ENCODE measurements at places on chromosomes 5 and 9.

DNA sequence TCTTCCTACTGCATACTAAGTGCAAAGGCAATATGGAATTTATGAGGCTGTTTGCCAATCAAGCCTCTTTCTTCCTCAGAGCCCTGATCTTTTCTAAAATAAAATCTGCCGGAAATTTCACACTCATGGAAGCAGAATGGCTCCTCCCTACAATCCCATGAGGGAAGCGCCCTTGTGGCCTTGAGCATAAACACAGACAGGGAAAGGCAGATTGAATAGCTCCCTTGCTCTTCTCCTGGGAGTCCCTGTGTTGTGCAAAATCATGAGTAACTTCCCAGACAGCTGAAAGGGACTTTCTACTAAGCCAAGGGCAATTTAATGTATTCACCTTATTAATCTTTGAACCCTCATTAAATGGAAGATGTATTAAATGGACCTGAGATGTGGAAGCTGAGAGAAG, 226.1 kb upstream of the PIK3R1 start:
- DNase-seq, result no peak

- DNase-seq, result no peak
These were observed 152.4 kb downstream of the ACTL7B start for GRCh38 chr9:108703429-108703828.

DNA sequence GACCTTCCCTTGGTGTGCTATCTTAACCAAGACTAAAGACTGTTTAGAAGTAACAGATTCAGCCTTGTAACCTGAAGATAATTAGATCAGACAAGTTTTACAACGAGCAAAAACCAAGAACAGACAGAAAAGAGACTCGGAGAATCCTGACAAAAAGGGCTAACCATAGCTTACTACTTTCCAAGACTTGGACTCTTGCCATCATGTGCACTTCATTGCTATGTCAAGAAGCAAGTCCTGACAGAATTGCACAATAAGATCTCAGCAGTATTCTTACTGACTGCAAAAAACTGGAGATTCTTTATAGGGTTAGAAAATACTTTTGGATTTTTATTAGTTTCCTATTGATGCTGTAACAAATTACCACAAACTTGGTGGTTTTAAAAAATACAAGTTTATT, 1539.0 kb upstream of the NUDT12 start:
- no peak for DNase-seq

- DNase-seq, result peak; percentile 71
These were observed 69.8 kb downstream of the KDM4C start for GRCh38 chr9:6827439-6828145.

DNA sequence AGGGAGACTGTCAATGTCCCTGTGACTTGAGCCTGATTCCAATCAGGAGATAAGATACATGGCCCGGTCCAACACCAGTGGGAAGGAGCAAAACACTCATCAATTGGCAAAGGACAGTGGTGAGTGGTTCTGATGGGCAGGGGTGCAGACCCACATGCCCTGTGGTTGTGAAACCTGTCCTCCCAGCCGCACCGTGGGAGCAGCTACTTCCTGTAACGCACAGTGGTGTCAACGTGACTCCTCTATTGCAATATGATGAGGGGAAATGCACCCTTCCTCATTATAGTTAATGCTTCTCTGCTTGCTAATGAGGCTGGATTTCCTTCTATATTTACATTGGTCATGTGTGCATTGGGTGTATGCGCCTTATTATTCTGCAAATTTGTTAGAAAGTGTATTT, 223.0 kb downstream of the IRX1 start:
- no peak for DNase-seq

- no peak for DNase-seq
These were observed 93.0 kb upstream of the ANKRD55 start for GRCh38 chr5:56326116-56326515.

GRCh38 chr5:103674739-103675138, 112.2 kb upstream of the NUDT12 start:
- no peak for DNase-seq

- no peak for DNase-seq
These were observed 35.6 kb downstream of the ERAP1 start for GRCh38 chr5:96772111-96772510.

DNA sequence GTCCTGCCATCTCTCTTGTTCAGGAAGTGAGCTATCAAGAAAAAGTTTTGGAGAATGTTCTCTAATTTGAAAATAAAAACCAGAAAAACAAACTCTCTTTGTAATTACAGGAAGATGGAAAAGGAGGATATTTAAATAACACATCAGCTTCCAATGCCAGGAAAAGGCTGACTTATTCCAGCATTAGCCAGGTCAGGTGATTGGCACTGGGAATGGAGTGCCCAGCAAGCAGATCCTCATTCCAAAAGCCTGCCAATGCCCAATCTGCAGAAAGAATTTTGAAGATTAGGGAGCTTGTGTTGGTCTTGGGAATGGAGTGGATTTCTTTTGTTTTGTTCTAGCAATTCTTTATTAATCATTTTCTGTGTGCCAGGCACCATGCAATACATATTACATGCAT, 196.6 kb downstream of the SNCAIP start:
- DNase-seq, result no peak

- DNase-seq, result no peak
These were observed 220.2 kb upstream of the DMRT1 start for GRCh38 chr9:621201-621855.

- no peak for DNase-seq
These were observed 527.8 kb upstream of the TLE4 start for GRCh38 chr9:79043916-79044315.

- no peak for DNase-seq
These were observed 64.5 kb downstream of the MAMDC2 start for GRCh38 chr9:70108181-70108580.

GRCh38 chr9:122695696-122696095, 20.8 kb downstream of the OR1L3 start:
- DNase-seq, result no peak

DNA sequence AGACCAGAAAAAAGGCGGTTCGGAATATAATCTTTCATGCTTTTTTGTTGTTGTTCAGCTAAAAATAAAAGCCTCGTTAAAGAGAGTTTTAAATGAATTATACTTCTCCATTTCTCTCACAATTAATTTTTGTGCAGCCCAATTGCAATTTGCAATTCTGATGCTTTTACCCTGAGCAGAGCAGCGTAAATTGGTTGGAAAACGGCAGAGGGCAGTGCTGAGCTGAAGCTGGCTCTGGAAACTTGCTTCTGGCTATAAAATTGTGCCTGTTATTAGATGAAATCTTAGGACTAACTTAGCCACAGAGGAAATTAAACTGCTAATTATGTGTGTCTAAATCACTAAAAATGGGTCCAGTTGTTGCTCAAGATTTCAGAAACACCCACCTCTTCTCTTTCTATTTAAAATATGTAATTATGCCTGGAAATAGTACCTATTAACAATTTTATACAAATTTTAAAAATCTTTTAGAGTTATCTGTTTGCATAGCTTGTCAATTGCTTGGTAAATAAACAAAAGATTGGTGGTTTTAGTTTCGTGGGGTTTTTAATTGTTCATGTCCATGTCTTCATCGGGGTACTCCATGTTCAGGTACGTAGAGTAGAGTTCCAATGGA, 441.8 kb upstream of the TLE4 start:
- peak; percentile 1 for DNase-seq

DNA sequence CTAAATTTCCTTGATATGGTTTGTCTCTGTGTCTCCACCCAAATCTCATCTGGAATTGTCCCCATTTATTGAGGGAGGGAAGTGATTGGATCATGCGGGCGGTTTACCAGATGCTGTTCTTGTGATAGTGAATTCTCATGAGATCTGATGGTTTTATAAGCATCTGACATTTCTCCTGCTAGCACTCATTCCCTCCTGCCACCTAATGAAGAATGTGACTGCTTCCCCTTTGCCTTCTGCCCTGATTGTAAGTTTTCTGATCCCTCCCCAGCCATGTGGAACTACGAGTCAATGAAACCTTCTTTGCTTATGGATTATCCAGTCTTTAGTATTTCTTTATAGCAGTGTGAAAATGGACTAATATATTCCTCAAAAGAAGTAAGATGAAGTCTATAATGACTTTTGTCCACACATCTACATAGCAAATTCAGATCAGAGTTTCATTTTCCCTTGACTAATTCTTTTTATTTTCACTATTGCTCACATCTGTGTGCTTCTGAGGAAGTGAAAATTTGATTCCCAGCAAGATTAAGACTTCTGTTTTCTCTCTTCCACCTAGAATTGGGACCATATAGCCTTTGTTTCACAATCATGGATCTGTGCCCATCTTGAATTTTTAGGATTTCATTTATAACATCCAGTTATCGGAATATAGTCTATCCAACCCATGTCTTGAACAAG, 393.5 kb downstream of the DMAC1 start:
- DNase-seq, result no peak

- peak; percentile 8 for DNase-seq
These were observed 143.3 kb downstream of the CDC42SE2 start for GRCh38 chr5:131406975-131407638.

DNA sequence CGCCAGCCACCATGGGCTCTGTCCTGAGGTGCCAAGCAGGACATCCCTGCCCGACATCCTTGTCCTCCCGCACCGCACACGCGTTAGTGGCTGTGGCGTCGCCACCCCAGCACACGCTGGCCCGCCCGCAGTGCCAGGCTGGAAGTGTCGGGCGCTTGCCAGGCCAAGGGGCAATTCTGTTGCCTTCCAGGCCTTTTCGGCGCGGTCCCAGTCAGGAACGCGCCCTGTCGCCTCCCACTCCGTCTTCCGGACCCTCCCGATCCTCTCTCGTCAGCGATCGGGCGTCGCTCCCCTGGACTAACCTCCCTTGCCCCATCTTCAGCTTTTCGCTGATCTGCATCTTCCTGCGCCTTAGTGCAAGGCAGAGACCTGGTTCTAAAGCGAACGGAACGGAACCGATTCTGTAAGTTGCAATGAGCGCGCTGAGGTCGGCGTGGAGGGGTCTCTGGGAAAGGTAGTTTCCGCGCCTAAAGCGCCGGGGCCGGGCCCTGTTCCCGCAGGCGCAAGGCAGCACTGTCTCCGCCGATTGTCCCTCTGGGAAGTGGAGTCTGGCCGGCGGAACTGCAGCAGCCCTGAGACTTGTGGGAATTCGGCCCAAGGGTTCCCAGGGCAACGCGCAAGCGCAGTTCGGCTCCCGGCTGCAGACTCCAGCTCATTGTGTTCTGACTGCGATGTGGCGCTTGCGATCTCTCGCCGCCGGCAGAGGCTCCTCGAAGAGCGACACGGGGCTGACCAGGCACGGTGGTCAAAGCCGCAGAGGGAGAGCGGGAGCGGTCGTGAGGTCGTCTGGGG, at the start of gene ZNF454:
TSS of gene ZNF454 (plus strand) at position 630 of the 792 bp plus-strand sequence. CDS start 1,594 bp downstream, outside the sequence.
- no peak for DNase-seq

DNA sequence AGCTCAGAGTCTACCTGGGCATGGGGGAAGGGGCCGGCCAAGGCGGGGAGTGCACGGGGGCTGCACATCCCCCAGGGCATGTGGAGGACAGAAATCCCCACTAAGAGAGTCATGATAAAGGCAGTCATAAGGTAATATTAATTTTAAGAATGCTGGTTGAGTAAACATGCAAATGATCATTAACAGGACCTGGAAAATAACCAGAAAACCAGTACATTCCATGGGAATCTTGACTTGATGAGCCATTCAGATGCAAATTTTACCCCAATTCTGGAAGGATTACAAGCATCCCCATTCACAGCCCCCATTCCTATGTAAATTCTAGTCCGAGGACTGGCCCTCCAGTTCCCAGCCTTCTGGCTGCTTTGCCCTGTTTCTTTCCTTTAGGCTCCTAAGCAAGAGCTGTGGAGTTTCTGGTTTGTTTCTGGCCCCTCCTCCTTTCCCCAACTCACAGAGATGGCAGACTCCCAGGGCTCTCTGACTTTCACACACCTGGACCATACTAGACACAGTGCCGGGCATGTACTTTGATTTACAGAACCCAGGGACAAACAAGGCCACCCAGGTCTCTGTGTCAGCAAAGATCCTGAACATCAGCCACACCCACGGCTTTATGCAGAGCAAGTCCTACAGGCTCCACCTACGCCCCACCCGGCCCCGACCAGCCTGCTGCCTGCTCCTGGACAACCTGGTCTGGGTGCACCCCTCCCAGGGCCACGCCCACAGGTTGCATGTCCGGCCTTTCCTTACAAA, 62.7 kb downstream of the SEMA4D start:
- no peak for DNase-seq

GRCh38 chr5:149215478-149216090, 56.1 kb upstream of the AFAP1L1 start:
- DNase-seq, result no peak

DNA sequence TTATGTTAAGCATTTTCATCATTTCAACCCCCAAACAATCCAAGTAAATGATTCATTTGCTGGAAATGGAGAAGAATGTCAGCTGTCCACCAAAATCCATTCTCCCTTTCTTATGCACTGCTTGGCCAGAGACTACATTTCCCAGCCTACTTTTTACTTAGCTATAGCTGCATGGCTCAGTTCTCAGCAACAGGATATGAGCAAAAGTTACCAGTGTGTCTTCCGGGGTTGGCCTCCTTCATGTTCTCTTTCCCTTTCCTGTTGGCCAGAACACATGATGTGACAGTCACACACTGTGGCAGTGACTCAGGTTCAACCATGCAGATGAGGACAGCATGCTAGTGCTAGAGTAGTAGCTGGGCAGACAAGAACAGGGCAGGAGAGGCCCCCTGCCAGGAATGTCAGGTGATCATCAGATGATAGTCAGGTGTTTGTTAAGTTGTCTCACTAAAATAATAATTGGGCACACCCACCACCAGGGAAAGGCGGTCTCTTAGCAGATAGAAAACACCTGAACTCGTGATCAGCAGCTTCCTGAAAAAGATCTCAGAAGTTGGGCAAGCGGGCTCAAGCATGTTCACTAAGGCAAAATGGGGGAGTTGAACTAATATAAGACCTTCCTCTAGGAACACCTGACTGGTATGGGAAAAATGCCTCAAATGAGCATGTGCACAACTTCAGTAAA, 12.2 kb downstream of the GPR150 start:
- DNase-seq, result peak; percentile 24

DNA sequence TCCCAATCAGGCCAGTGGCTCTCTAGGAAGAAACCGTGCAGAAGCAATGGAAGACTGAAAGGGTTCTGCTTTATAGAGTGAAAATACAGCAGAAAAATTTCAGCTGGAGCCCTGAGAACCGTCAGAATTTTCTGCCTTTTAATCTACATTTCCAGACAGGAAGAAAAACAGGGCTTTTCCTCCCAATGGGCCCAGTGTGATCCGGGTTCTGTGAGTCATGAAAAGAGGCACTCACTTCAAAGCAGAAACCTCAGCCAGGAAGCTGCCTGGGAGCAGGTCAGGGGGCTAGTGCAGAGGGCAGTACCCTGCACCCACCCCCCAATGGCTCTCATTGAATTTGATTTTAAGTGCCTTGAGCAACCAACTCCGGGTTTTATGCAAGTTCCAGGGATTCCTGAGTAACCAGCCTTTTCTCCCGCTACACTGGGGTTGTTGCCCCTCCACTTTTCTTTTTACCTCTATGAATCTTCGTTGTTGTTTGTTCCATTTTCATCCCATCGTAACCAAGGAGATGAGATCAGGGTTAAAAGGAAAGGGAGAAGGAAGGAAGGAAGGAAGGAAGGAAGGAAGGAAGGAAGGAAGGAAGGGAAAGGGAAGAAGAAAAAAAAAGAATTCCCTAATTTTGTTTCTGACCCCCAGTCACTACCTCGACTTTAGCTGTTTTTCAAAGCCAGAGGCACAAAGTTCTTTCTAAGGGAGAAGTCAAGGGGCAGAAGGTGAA, 1.3 kb downstream of the BARHL1 start:
- no peak for DNase-seq
